Stimulated activated CD4-positive, alpha-beta T cell treated with anti-CD3 and anti-CD28 coated beads, TNF-alpha, amount 100 ng/mL, for 1 hour (primary cell): ENCODE measurements at places on chromosomes 11 and 22.

GRCh38 chr11:113906038-113906437 is 1.4 kb downstream of the HTR3B start:
- no peak for DNase-seq

GRCh38 chr11:35662061-35662648 is 420 bp upstream of the TRIM44 start:
- no peak for DNase-seq

- no peak for DNase-seq
Observed at GRCh38 chr11:86355256-86355655, 19.4 kb upstream of the CCDC81 start.

GRCh38 chr11:126400479-126400878 is 45.0 kb downstream of the ST3GAL4 start:
- DNase-seq, result no peak

DNA sequence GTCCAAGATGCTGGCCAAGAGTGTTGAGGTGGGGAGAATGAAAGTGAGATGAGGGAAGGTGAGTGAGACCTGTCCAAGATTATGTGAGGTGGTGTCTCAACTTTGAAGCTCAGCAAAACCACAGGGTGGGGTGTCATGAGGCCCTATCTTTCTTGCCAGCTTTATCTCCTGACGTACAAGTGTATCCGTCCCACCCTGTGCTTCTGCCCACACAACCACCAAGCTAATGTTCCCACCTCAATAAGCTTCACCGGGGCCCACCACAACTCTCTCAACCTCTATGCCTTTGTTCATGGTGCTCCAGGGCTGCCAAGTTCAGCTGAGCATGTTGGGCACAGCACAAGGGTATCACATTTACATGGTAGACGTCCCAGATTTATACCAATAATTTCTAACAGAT is 7.1 kb upstream of the TPST2 start:
- no peak for DNase-seq

DNA sequence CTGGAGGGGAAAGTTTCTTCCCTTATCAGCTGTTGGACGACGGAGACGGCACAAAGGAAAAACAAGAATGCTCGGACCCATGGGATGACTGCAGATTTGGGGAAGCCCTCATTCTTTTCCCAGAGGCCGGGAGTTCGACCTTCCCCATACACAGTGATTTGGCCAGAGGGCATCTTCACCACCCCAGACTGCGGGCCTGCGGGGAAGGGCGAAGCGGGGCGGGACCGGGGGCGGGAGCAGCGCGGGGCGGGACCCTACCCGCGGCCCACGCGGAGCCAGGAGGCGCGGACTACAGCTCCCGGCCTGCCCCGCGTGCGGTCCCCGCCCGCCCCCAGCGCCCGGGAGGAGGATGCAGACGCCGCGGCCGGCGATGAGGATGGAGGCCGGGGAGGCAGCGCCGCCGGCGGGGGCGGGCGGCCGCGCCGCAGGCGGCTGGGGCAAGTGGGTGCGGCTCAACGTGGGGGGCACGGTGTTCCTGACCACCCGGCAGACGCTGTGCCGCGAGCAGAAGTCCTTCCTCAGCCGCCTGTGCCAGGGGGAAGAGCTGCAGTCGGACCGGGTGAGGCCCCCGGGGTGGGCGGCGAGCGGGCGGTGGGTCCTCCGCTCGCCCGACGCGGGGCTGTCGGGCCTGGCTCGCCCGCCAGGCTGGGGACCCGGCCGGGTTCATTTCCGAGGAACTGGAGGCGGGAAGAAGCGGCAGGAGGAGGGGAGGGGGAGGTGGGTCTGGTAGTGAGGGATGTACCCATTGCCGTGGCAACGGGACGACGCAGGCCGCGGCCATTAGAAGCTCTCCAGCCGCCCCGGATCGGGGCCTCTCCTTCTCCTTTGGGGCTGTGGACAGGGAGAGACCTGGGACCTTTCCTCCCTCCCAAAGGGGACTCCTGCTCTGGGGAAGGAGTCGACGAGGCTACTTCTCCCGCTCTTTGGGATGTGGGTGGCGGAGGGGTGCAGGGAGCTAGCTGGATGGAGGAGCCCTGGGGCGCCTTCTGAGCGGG is at the start of gene KCTD17:
Gene KCTD17 (plus strand): TSS at position 352 of the 995 bp plus-strand sequence. CDS start 19 bp downstream, at position 371.
- peak; percentile 22 for DNase-seq

DNA sequence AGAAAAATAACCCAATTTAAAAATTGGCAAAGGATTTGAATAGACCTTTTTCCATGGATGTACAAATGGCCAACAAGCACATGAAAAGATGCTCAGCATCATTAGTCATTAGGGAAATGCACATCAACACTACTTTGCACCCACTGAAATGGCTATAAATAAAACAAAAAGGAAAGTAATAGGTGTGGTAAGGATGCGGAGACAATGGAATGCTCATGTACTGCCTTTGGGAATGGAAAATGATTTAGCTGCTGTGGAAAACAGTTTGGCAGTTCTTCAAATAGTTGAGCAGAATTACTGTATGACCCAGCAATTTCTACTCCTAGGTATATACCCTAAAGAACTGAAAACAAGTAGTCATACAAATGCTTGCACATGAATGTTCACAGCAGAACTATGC is 37.4 kb downstream of the LARGE2 start:
- DNase-seq, result no peak

- DNase-seq, result no peak
Observed at GRCh38 chr22:35177811-35178210, 79.5 kb upstream of the HMGXB4 start.

- no peak for DNase-seq
Observed at GRCh38 chr22:28942801-28943500, 59.6 kb downstream of the ZNRF3 start.

- DNase-seq, result no peak
Observed at GRCh38 chr22:36129486-36130388, 30.8 kb downstream of the APOL3 start.

DNA sequence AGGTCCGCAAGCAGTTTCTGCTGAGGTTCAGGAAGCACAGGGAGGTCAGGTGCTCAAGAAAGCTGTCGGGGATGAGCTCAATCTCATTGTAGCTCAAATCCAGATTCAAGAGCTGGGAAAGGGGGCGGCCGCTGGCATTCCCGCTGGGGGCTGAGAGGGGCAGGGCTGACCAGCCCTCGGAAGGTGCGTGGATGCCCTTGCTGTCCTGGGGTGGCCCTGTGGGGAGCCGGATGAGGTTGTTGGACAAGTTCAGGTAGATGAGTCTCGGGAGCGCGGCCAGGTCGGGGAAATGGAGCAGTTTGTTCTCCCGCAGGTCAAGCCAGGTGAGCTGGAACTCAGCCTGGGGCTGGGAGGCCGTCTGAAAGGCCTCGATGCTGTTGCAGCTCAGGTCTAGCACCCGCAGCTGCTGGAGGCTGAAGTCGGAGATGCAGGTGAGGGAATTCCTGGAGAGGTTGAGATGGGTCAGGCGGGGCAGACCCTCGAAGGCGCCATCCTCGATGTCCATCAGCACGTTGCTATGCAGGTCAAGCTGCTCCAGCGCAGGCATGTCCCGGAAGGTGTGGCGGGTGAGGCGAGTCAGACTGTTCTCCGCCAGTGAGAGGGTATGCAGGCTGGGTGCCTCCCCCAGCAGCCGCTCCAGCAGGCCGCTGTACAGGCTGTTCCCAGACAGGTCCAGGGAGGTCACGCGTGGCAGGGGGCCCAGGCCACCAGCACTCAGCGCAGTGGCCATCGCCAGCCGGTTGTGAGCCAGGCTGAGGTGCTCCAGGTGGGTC is 9.8 kb downstream of the LRRC32 start:
- no peak for DNase-seq

- no peak for DNase-seq
Observed at GRCh38 chr11:116888884-116889549, 51.6 kb upstream of the APOA1 start.

- no peak for DNase-seq
Observed at GRCh38 chr22:36399472-36399778, 11.7 kb upstream of the MYH9 start.

GRCh38 chr22:49503321-49503720 is 324.4 kb downstream of the BRD1 start:
- DNase-seq, result no peak

DNA sequence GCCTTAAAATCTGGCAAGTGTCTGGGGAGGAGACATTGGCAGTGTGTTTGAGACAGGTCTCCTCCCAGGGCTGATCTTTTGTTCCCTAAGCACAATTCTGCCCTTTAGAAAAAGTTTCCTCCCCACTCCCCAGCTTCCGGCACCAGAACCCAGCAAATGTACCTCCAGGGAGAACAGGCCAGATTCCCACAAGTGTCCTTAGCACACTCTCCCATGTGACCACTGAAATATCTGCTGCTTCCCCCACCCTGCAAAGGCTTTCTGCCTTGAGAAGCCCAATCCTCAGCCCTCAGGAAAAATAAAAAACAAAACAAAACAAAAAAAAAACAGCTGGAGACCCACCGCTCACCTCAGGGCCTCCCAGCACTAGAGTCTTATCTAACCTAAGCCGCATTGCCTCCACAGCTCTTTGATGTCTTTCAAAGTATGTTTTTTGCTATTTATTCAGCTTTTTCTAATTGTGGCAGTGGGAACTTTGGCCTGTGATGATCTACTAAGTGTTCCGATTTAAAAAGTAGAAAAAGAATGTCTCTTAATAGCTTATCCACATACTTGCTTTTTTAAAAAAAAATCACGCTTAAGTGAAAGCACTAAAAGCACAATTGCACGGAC is 29.0 kb upstream of the FBLN1 start:
- no peak for DNase-seq

DNA sequence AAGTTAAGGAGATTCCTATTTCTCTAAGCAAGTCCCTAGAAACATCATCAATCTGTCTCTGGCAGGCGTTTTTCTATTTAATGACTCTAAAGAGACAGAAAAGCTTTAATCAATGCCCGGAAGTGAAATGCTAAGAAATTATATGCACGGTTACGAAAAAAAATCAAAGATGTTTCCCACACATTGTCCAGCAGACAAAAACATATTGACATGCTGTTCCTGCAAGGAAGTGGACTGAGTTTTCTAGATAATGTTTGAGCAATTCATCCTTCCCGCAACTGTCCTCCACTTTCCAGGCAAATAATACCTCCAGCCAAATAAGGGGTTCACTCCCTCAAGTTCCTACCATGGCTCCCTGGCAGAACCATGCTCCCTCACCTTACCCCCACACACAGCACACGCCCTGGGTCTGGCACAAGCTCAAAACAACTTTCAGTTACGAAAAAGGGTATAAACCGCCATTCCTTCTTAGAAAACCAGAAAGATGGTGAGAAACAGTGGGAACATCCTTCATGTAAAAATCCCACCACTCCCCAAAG is 29.6 kb downstream of the GALNT18 start:
- no peak for DNase-seq

DNA sequence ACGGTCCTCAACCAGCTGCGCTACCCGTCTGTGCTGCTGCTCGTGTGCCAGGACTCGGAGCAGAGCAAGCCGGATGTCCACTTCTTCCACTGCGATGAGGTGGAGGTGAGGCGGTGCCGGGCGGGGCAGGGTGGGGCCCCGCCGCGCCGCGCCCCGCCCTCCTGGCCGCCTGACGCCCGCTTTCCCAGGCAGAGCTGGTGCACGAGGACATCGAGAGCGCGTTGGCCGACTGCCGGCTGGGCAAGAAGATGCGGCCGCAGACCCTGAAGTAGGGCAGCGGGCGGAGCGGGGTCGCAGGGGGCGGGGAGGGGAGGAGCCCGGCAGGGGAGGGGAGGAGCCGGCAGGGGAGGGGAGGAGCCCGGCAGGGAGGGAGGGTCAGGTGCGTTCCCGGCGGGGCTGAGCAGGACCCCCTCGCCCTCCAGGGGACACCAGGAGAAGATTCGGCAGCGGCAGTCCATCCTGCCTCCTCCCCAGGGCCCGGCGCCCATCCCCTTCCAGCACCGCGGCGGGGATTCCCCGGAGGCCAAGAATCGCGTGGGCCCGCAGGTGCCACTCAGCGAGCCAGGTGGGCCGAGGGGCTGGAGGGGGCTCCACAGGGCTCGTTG is 14.7 kb downstream of the EPS8L2 start:
- no peak for DNase-seq

- no peak for DNase-seq
Observed at GRCh38 chr11:31246451-31247165, 122.9 kb downstream of the DCDC1 start.

DNA sequence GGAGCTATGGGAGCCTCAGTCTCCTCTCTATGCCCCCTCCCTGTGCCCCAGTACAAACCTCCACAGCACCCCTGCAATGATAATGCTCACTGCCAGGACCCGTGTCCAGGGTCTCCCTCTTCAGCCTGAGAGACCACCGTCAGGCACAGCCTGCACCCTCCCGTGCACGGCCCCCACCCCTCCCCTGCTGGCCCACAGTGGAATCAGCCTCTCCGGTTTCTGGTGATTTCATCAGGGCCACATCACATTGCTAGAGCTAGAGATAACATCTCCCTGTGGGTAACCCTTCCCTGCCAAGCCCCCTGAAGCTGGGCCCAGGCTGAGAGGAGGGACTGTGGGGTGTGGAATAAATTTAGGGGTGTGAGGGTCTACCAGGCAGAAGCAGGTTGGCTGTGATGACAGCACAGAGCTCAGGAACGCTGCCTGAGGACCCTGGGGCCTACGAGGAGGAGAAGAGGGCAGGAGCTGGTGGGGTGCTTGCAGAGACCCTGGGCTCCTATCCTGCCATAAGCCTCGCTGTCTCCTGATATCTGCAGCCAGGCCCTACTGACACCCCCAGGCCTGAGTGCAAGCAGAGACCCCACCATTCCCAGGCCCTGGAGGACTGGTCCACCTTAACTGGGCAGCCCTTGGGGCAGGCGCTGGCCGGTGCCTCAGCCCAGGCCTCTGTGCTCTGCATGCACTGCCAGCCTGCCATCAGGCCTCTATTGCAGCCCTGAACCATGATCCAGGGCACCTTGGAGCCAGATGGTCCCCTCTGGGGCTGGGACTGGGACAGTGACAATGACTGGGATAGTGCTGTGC is at the start of gene KLHDC7B:
Gene KLHDC7B (plus strand): TSS at position 378 of the 804 bp plus-strand sequence. CDS start 345 bp downstream, at position 723.
- DNase-seq, result no peak

DNA sequence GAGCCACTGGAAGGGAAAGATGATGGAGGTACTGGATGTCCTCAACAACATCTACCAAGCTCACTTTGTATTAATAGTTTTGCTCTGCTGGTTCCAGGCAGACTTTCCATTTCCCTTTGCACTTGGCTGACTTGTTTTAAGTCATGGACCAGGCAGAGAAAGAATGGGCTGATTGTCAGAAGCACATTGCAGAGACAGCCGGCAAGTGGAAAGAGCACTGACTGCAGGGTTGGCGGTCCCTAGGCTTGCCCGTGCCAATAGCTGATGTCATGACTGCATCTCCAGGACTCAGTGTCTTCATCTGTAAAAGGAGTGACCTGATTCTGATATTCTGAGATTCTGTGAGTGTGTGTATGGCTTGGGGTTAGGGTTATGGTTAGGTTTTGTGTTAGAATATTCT is 20.9 kb upstream of the NNMT start:
- DNase-seq, result no peak

GRCh38 chr11:58674609-58675008 is 52.1 kb downstream of the CNTF start:
- DNase-seq, result no peak
